ENCODE measurements at places on chromosomes 3 and 15.

DNA sequence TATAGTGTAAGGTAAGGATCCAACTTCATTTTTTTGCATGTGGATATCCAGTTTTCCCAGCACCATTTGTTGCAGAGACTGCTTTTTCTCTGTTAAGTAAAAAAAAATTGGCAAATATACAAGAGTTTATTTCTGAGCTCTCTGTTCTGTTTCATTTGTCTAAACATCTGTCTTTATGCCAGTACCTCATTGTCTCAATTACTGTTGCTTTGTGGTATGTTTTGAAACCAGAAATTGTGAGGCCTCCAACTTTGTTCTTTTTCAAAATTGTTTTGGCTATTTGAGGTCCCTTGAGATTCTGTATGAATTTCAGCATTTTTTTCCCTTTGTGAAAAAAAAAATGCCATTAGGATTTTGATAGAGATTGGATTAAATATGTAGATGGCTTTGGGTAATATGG lies 150.5 kb downstream of the MINAR1 start:
- DNase-seq: no peak

DNA sequence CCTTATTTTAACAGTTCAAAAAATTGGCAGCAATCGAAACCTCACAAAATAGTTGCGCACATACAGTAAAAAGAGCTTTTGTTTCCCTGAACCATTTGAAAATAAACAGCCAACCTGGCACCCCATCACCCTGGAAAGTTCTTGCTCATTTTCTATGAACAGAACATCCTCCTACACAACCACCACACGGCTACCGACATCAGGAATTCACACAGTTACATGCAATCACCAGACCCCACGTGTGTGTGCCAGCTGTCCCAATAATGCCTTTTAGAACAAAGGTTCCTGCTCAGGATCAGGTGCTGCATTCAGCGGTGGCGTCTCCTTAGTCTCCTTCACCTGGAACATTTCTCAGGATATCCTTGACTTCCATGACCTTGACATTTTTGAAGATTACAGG lies 186.5 kb downstream of the KLF13 start:
- DNase-seq: no peak

DNA sequence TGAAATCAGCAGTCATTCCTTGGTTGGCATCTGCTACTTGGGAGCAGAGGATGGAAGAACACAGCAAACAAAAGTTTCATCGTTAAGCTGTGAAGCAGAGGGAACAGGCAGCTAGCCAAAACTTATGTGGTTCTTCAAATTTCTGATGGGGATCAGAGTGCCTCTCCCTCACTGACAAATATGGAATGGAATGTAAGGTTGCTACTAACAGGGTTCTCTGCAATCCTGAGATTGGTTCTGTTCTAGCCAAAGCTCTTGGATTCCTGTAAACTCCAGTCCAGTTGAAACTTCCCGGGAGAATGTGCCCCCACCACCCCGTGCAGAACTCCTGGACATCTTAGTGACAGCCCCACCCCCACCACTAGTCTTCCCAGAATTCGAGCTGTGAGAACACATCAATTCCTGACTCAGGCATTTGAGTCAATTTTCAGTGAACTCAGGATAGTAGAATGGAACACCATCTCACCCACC lies 55.9 kb upstream of the PHLDB2 start:
- no peak for DNase-seq

DNA sequence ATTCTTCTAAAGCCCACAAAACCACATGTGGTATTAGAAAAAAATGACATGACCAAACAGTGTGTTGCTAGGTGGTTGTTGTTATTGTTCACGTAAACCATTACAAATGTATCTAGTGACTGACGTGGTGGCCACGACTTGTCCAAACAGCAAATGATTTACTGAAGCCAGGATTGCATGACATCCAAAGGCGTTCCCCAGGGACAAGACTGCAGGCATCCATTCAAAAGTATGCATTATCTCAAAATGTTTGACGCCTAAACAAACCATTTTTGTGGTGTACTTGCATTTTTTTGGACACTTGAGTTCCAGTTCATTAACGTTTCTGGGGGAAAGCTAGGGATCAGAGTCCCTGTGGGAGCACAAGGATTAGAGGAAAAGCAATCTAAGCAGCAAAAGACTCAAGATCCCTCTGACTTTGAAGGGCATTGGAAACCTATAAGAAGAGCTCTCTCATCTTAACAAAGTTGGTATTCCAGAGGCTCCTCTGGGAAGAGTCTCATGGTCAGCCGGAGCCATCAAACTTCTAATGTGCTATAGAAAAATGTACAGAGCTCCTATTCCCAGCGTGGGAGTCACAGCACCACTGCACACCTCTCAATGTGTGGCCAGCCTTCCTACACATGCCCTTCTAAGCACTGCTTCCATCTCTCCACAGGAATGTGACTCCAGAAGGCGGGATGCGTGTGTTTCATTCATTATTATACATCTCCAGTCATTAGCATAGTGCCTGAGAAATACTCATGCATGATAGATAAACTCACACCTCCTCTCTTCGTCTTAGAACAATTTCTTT lies 62.9 kb downstream of the FBN1 start:
- DNase-seq: no peak

DNA sequence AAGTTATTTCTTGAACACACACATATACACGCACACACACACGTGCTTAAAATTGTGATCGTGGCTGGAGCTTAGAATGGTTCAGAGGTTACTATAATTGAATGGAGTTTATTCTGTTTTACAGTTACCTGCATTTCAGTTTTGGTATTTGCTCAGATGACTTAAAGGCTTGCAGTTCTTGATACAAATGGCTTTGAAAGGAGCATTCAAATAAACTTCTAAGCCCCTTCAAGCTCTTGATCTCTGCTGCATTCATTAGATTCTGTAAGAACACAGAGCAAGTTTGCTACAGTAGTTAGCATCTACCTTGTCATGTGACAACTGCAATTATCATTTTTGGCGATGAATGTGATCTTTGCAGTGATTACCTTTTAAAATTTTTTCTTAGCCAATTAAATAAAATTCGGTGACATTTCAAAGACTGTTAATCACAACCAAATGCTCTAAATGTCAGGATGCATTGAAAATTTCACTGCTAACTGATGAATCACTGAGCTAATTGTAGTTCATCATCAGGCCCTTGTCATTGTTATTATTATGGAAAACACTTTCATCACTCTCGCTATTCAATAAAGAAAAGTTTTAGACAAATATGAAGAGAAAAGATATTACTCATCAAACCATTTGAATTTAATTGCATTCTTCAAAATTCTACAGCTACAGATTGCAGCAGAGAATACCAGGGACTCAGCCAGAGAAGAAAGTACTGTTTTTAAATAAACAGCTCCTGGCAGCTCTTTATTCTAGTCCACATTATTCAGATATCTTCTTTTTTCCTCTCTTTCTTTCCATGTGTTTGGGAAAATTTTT lies 296.1 kb downstream of the LRTM1 start:
- no peak for DNase-seq

DNA sequence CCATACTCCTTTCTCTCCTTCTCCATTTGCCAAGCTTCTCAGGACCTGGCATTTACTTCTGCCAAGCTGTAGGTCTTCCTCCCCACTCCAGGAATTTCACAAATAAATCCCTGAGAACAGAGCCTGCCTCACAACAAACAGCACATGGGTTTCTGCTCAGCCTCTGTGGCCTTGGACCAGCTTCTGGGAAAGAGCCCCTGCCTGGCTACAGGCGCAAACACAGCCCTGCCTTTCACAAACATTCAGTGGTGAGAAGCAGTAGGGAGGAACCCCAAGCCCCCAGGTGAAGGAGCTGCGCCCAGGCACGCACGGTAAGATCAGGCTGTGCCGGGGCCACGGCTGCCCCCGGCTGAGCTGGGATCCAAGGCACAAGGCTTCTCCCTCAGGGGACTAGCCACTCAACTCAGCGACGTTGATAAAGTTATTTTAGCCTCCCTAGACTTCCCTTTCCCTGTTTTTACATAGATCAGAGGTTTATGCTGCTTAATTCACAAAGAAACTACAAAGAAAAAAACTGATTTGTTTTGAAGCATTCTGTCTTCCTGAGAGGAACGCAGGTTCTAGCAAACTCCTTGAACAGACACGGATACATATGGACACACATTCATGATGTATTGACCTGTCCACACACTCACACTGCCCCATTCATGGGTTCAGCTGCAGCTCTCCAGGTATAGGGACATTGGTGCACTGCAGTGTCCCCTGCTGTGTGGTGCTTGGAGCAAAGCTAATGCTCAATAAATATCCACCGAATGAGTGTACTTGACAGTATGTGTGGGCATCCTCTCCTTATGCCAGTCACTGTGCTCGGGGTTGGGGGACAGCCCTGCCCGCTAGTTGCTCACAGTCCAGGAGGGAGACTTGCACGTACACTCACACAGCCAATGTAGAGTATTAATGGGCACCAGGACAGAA lies 25.4 kb downstream of the HES1 start:
- no peak for DNase-seq

DNA sequence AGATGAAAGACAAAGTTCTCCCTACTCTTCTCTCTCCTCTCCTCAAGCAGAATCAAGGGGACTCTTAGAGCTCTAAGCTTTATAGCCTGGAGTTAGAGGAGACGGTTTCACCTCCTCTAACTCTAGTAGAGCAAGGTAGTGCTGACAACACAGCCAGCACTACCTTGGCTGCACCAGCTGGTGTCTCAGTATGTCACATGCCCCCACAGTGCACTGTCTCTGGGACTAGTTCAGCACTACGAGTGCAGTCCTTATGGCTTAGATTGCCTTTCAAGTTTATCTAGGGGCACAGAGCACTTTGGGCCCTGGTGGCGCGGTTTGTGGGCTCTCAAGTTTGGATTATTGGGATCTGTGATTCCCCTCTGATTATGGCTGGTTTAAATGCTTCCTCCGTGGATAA lies 614.1 kb upstream of the NECTIN3 start:
- no peak for DNase-seq

DNA sequence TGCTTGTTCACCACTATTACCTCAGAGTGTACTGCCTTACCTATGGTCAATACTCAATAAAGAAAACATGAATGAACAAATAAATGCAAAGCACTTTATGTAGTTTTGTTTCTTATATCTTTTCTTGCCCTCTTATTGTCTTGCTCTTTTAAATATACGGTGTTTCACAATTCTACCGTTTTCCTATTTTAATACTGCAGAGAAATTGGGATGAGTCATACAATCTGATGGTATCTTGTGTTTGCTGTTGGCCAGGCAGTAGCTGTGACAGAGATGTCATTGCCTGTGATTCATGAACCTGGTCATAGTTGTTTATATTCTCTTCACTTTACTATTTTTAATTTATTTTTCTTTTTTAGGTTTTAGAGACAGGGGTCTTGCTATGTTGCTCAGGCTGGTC lies 48.3 kb downstream of the SERP1 start:
- no peak for DNase-seq

DNA sequence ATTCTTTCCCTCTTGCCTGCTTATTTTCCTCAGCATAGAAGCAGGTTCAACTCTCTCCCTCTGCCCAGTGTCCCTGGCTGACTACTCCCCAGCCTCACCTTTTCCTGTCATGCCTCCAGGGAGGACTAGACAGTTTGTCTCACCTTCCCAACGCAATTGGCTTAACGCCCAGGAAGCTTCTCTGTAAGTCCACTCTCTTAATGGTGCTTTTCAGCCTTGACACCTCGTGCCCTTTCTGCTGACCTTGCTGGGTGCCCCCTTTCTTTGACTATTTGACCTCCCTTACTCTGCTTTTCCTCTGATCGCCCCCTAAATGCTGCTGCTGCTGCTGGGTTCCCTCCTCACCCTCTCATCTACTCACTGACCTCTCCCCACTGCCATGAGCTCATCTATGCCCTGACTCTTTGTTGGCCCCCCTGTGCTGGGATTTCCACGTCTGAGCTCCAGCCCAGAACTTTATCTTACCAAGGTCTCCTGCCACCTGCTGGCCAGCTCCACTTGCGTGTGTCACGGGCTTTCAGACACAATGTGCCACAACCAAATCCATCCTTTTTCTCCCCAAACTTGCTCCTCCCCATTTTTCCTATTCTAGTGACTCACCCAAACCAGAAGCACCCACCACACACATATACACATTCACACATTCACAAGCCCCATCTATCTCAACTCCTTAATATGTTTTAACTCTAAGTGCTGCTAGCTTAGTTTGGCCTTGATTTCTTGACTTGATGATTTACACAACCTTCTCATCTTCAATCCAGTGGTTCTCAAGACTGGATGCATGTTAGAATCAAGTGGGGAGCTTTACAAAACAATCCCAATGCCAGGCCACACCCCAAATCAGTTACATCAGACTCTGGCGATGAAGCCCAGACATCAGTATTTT lies 16.6 kb downstream of the EPB42 start:
- DNase-seq: peak; percentile 45

GRCh38 chr3:104316118-104316517 lies 1050.6 kb upstream of the ALCAM start:
- no peak for DNase-seq

GRCh38 chr15:84883916-84884781 lies at the start of gene SLC28A1:
Gene SLC28A1, plus strand, starts transcription at chr15:84884662. Its CDS starts 3,099 bp downstream, at chr15:84887761.
- DNase-seq: no peak

DNA sequence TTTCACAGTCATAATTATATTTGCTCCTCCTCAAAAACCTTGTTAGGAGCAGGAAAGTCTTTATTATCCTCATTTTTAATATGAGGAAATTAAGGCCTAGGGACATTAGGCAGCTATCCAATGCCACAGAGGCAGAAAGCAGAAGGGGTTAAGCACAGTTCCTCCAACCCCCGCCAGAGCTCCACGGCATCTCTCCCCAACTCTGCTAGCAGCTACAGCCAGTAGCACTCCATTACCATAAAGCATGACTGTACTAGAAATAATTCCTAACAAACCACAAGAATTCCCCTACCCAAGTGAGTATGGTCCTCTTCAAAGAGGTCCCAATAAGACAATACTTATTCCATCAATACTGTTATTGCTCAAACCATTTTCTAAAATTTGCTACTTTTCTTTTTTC lies 9.8 kb downstream of the HEG1 start:
- DNase-seq: no peak

- no peak for DNase-seq
These were observed 30.2 kb upstream of the LCTL start for GRCh38 chr15:66595931-66596545.

GRCh38 chr15:71055461-71055860 lies 59.8 kb upstream of the THSD4 start:
- no peak for DNase-seq

DNA sequence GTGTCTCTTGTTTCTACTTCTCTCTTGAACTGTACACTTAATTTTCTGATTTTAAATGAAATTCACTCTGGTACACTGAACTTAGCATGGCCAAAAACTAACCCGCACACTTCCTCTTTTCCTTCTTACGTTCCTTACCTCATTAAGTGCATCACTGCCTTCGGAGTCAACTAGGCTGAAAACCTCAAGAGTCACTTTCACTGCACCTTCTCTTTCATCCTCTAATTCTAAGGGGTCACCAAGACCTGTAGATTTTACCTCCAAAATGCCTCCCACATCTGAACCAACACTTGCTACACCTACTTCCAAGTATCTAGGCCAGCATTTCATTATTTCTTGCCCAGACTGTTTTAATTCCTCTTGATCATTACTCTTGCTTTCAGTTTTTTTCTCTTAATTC lies 6.6 kb downstream of the CBLB start:
- no peak for DNase-seq

DNA sequence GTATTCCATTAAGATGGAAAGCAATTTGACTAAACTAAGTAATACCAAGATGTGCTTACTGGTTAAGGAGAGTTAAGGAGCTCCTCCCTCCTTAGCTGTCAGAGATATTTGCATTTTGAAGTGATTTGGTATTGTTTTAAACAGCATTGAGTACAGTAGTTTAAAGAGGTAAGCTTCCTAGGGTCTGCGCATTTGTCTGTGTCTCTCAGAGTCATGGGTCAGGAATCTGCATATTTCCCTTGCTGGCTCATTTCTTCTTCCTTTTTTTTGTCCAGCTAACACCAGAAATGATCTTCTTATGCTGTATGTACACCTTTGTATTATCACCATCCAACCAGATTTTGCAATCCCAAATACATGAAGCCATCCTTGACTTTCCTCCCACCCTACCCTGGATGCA lies 163.0 kb upstream of the BFSP2 start:
- no peak for DNase-seq
